ENCODE measurements at places on chromosomes 4 and X.

DNA sequence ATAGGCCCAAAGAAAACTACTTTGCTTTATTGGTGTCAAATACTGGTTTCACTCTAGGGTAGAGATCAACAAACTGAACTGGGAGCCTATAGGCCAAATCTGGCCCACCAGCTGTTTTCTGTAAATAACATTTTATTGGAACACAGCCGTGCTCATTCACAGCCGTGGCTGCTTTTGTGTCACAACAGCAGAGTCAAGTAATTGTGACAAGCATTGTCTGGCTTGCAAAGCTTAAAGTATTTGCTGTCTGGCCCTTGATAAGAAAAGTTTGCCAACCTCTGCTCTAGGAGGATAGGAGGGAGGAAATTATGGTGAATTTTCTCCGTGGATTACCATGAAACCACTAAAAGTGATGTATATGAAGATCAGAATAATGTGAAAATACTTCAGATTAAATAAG lies 53.4 kb downstream of the GPAT3 start:
- no peak for DNase-seq

GRCh38 chr4:31234494-31234893 lies 514.3 kb downstream of the PCDH7 start:
- peak; percentile 5 for DNase-seq

DNA sequence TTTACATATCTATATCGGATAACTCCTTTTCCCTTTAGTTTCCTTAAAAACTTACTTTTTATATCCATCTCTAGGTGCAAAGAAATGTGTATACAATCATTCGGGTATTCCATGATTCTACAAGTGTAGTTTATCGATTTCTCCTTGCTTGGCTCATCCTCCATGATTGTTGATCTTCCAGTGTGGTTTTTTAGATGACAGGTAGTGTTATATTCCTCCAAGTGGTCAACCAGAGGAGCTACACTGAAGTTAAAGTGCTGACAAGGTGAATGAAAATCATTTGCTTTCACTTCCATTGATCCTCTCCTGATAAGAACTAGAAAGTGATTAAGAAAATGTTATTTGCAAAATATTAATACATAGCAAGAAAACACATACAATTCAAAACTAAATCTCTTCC lies 38.5 kb downstream of the TMEM156 start:
- DNase-seq: no peak

DNA sequence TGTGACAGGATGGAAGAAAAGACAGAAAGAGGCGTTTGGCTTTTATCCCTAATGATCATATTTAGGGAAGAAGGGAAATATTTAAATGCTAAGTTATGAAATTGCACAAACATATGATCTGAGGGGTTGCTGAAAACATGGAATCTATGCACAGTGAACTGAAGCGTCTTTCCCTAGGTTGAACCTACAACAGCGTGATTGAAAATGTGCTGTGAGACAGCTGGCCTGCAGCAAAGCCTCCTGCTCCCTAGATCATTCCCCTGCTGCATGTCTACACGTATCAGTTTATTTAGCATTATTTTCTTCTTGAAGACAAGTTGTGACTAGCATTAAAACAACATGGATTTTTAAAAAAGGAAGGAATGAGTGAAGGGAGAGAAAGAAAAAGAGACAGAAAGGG lies 272.5 kb upstream of the TRAM1L1 start:
- DNase-seq: no peak

DNA sequence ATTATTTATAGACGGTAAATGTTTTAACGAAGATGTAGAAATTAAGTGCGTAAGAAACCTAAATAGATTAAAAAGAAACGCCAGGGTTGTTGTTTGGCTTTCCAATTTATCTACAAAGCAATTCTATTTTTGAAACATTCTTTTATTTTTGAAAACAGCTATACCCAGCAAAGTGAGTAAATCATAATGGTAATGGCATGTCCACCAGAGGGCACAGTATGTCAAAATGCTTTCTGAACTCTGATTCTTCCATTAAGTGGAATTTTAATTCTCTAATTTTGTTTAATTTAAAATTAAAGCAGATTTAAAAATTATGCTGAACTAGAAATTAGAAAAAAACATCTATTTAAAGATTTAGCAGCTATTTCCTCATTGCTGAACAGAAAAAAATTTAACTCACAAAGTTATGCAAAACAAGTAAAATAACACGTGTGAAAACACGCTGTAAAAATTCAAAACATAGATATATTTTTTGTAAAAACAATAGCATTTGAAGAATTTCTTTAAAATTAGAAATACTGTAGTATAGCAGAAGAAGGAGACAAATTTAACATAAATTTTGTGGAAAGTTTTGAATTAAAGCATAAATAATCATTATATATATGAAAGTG lies 26.5 kb downstream of the RASSF6 start:
- DNase-seq: peak; percentile 47
